Peyer's patch (tissue), 4 donors: ENCODE measurements at places on chromosomes 4 and X. TPM values are rescaled to one million over a fixed set of nuclear protein-coding genes. Genes with fewer than 3 reads are reported as not detected.

Gene GLUD2
- 2.9 TPM for total RNA-seq

DNA sequence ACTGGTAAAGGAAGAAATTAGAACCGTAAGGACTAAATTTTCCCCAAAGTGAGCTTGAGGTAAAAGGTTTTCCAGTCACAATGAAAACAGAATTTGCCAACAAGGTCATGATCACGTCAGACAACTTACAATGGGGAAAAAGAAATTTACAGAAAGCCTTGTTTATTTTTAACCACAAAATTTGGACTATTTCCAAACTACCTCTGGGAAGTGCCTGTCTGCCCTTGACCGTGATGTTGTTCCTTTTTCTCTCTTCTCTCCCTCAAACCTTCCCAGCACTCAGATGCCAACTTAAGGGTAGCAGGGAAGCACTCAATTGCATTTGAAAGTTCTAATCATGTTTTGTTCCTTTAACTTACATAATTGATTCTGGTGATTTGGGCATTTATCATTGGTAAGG, 32.5 kb downstream of the MEPE start:
- no peak overlapping the region for H3K27ac ChIP-seq
- no peak overlapping the region for H3K4me3 ChIP-seq
- no peaks in the 10 kb centered on the region for H3K4me1 ChIP-seq
- H3K36me3 ChIP-seq = no peaks in the 10 kb centered on the region
- DNase-seq = no peak
- no peaks in the 10 kb centered on the region for H3K27me3 ChIP-seq

Gene RGN
- 0.53 TPM for total RNA-seq

GRCh38 chr4:137768196-137768595, 235.9 kb upstream of the PCDH18 start:
- DNase-seq = no peak
- no peaks in the 10 kb centered on the region for H3K4me1 ChIP-seq
- no peaks in the 10 kb centered on the region for H3K36me3 ChIP-seq

GRCh38 chrX:38006778-38007177, 425 bp downstream of the SYTL5 start:
- no peak overlapping the region for H3K4me3 ChIP-seq
- DNase-seq = no peak
- H3K4me1 ChIP-seq = no peaks in the 10 kb centered on the region
- no peaks in the 10 kb centered on the region for H3K36me3 ChIP-seq
- H3K27ac ChIP-seq = no peak overlapping the region

Gene AREG
- 11.2 TPM for total RNA-seq

Gene HSFX1
- total RNA-seq = 2.1 TPM

GRCh38 chr4:15131551-15131950, 129.3 kb downstream of the CPEB2 start:
- DNase-seq = no peak
- H3K4me3 ChIP-seq = no peak overlapping the region
- H3K4me1 ChIP-seq = no peaks in the 10 kb centered on the region
- H3K27me3 ChIP-seq = no peaks in the 10 kb centered on the region
- no peaks in the 10 kb centered on the region for H3K36me3 ChIP-seq

DNA sequence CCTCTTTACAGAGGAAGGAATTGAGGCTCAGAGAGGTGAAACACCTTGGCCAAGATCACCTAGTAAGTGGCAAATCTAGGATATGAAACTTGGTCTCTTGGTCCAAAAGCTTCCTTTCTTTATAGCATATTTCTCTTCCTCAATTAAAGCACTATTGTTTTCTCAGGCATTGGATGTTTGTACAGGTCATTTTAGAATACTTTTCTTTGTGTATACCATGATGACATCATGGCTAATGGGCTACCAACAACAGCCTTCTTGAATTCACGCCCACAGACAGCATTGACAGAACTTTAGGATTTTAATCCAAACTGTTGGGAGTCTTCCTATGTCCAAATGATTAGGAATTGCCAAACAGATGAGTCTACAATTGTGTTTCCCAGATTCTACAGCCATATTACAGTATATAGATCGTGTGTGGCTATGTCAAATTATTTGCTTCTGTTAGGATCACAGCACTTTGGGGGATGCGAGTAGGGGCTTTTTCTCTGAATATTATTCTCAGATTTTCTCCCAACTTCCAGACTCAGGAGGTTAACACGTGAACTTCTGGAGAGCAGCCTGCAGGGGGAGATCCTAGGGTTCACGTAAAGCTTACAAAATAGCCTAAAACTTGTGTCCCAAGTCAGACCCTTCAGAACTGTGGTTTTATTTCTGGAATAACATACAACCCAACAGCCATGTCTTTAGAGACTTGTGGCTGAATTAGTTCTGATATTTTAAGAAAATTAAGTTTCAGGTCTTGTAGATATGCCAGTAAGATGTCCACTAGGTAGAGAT, 191.8 kb downstream of the SHROOM3 start:
- H3K27ac ChIP-seq = no peak overlapping the region
- no peaks in the 10 kb centered on the region for H3K36me3 ChIP-seq
- H3K27me3 ChIP-seq = no peaks in the 10 kb centered on the region
- DNase-seq = no peak

Gene CCSER1
- total RNA-seq = 60.2 TPM

- H3K36me3 ChIP-seq = no peaks in the 10 kb centered on the region
- H3K4me1 ChIP-seq = no peaks in the 10 kb centered on the region
- H3K4me3 ChIP-seq = no peak overlapping the region
- no peak for DNase-seq
- H3K27ac ChIP-seq = no peak overlapping the region
Observed at GRCh38 chr4:174036576-174036975, 246.9 kb downstream of the FBXO8 start.

GRCh38 chr4:7547368-7548040, 112.8 kb upstream of the PSAPL1 start:
- no peaks in the 10 kb centered on the region for H3K36me3 ChIP-seq
- H3K27ac ChIP-seq = no peak overlapping the region
- DNase-seq = no peak
- H3K4me3 ChIP-seq = no peak overlapping the region

Gene NUDT11
- total RNA-seq = not detected

Gene OPRPN
- not detected for total RNA-seq

- no peaks in the 10 kb centered on the region for H3K27me3 ChIP-seq
- H3K4me1 ChIP-seq = peaks cover 10% of the 10 kb centered on the region
- no peaks in the 10 kb centered on the region for H3K36me3 ChIP-seq
- peak; percentile 93 for DNase-seq
Observed at GRCh38 chrX:147911192-147912022, at the start of gene FMR1. Gene FMR1 (plus strand): TSS chrX:147911919. CDS start chrX:147912180, 261 bp downstream.

Gene NPY2R
- 0.38 TPM for total RNA-seq

GRCh38 chr4:138565576-138565975, 323.4 kb upstream of the SLC7A11 start:
- no peak overlapping the region for H3K4me3 ChIP-seq
- H3K27ac ChIP-seq = no peak overlapping the region
- no peak for DNase-seq
- no peaks in the 10 kb centered on the region for H3K36me3 ChIP-seq

DNA sequence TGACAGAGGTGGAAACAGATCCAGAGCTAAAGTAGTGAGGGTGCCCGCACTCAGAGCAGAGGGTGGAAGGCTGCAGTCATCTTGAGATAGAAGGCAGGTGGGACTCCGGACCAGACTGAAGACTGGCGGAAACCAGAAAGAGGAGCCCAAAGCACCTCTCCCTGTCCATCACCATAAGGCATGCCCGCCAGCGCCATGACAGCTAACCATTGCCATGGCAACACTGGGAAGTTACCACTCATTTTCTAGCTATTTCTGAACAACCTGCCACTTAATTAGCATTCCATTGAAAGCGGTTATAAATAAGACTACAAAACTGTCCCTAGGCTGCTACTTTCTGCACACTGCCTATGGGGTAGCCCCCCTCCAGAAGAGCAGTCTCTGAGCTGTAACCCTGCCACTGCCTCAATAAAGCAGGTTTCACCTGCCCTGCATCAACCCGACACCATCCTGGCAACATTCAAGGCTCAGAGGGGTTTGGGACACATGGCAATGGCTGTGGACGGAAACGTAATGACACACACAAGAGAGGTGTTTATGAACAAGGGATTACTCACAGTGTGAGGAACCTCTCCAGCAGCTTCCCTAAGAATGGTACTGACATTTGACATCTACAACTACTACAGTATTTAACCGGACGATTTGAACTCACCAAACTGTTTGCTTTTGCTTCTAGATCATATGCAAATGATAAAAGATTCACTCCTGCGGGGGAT, 27.8 kb upstream of the FGFBP2 start:
- no peaks in the 10 kb centered on the region for H3K4me1 ChIP-seq
- no peak overlapping the region for H3K4me3 ChIP-seq
- no peak for DNase-seq
- no peaks in the 10 kb centered on the region for H3K36me3 ChIP-seq
- no peaks in the 10 kb centered on the region for H3K27me3 ChIP-seq

DNA sequence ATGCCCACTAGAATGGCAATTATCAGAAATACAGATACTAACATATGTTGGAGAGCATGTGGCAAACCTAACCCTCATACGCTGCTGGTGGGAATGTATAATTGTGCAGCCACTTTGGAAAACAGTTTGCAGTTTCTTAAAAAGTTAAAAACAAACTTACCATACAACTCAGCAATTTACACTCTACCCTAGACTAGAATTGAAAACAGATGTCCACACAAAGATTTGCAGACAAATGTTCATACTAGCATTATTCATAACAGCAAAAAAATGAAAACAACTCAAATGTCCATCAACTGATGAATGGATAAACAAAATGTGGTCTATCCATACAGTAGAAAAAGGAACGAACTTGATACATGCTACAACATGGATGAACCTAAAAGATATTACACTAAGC, 64.4 kb downstream of the SLC9A7 start:
- no peak overlapping the region for H3K4me3 ChIP-seq
- H3K4me1 ChIP-seq = no peaks in the 10 kb centered on the region
- no peaks in the 10 kb centered on the region for H3K27me3 ChIP-seq
- H3K27ac ChIP-seq = no peak overlapping the region
- DNase-seq = no peak

Gene ARL9
- not detected for total RNA-seq

Gene MAGEA2
- not detected for total RNA-seq

Gene NFXL1
- total RNA-seq = 31.4 TPM

- H3K27me3 ChIP-seq = no peaks in the 10 kb centered on the region
- no peaks in the 10 kb centered on the region for H3K4me1 ChIP-seq
- DNase-seq = no peak
- H3K36me3 ChIP-seq = no peaks in the 10 kb centered on the region
- no peak overlapping the region for H3K27ac ChIP-seq
- no peak overlapping the region for H3K4me3 ChIP-seq
Observed at GRCh38 chr4:149294601-149295000, 521.0 kb downstream of the IQCM start.

Gene GATB
- total RNA-seq = 28.9 TPM

- no peak for DNase-seq
- H3K27ac ChIP-seq = peak overlapping the region; percentile 84
- no peaks in the 10 kb centered on the region for H3K4me1 ChIP-seq
- H3K4me3 ChIP-seq = peak overlapping the region; percentile 30
- H3K27me3 ChIP-seq = no peaks in the 10 kb centered on the region
Observed at GRCh38 chrX:115561605-115562479, 868 bp downstream of the PLS3 start.

Gene ESX1
- total RNA-seq = not detected

GRCh38 chr4:67436742-67437141, 108.6 kb downstream of the CENPC start:
- H3K27ac ChIP-seq = no peak overlapping the region
- no peak overlapping the region for H3K4me3 ChIP-seq
- H3K36me3 ChIP-seq = no peaks in the 10 kb centered on the region
- H3K4me1 ChIP-seq = no peaks in the 10 kb centered on the region
- no peak for DNase-seq

DNA sequence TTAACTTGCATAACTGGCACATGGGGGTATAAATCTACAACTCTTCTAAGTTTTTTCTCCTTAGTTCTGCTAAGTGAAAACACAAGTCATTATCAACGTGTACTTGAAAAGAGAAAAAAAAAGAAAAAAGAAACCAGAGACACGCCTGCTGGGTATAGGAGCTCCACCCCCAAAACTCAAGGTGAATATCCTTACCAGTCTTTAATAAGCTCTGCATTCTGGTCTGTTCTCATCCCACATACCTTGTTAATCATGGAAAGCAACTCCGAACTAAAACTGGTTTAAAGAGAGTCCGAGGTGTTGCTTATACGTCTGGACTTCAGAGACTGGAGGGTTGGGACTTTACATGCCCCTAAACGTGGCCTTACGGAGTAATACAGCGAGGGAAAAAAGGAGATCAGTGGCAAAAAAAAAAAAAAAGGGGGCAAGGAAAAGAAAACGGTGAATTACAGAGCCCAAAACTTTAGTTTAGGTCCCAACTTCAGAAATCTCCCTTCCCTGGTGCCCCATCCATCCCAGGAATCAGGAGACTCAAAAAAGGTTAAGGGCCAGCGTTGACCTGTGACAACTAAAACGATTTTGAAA, 1.0 kb downstream of the PGRMC2 start:
- DNase-seq = no peak

DNA sequence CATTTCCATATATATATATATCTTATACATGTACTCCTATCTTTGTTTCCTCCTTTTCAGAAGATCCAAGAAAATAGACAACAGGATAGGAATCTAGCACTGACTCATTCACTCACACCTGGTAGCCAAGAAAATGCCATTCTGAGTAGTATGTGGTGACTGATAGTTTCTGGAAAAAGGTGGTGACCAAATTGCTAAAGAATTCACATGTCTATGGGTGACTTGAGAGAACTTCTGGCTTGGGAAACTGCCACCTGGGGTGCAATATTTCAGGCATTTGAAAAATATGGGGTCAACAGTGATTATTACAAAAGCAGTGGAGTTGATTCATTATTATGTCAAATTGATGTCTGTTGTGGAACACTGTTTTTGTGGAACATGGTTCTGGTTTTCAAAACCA, 605.1 kb downstream of the PCDH18 start:
- DNase-seq = no peak
- H3K27me3 ChIP-seq = no peaks in the 10 kb centered on the region
- no peak overlapping the region for H3K4me3 ChIP-seq
- H3K4me1 ChIP-seq = no peaks in the 10 kb centered on the region
- no peaks in the 10 kb centered on the region for H3K36me3 ChIP-seq

Gene SMIM10
- total RNA-seq = not detected

Gene TAF7L
- total RNA-seq = not detected

GRCh38 chr4:151905197-151905596, 144.4 kb upstream of the GATB start:
- H3K27ac ChIP-seq = no peak overlapping the region
- no peaks in the 10 kb centered on the region for H3K27me3 ChIP-seq
- no peaks in the 10 kb centered on the region for H3K36me3 ChIP-seq
- H3K4me3 ChIP-seq = no peak overlapping the region
- no peaks in the 10 kb centered on the region for H3K4me1 ChIP-seq

DNA sequence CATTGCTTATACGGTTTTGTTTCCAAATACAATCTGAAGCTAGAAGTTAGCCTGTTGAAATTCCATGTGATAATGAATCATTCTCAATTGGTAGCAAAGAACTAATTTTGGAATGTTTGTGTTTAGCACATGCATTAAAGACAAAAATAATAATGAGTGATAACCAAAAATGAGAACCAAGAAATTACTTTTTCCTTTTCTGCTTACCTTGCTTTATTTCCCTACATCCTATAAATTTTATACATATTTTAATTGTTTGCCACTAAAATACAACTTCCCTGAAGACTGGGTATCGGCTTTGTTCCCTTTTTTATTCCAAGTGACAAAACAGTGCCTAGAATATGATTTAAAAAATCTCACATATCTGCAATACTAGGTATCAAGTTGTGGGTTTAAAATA, 203.8 kb upstream of the TACR3 start:
- no peaks in the 10 kb centered on the region for H3K27me3 ChIP-seq
- no peak overlapping the region for H3K4me3 ChIP-seq
- no peak overlapping the region for H3K27ac ChIP-seq
- no peak for DNase-seq
- H3K36me3 ChIP-seq = no peaks in the 10 kb centered on the region
- no peaks in the 10 kb centered on the region for H3K4me1 ChIP-seq
